Right renal cortex interstitium (tissue), 3 donors: ENCODE measurements at places on chromosomes 12 and 14. TPM values are rescaled to one million over a fixed set of nuclear protein-coding genes. Genes with fewer than 3 reads are reported as not detected.

The CLEC9A gene
- polyA plus RNA-seq = 0.21 TPM

The TMEM63C gene
- 2.1 TPM for polyA plus RNA-seq

The DYRK2 gene
- polyA plus RNA-seq = 23.4 TPM

The PCK2 gene
- polyA plus RNA-seq = 27.3 TPM

The PTPRR gene
- 0.95 TPM for polyA plus RNA-seq

The KRT81 gene
- not detected for polyA plus RNA-seq

The PLA2G1B gene
- polyA plus RNA-seq = 0.49 TPM

The GPR162 gene
- 22.1 TPM for polyA plus RNA-seq

The DPPA3 gene
- polyA plus RNA-seq = not detected
